ENCODE measurements at places on chromosomes 1 and 21. TPM values are rescaled to one million over a fixed set of nuclear protein-coding genes. Genes with fewer than 3 reads are reported as not detected.

DNA sequence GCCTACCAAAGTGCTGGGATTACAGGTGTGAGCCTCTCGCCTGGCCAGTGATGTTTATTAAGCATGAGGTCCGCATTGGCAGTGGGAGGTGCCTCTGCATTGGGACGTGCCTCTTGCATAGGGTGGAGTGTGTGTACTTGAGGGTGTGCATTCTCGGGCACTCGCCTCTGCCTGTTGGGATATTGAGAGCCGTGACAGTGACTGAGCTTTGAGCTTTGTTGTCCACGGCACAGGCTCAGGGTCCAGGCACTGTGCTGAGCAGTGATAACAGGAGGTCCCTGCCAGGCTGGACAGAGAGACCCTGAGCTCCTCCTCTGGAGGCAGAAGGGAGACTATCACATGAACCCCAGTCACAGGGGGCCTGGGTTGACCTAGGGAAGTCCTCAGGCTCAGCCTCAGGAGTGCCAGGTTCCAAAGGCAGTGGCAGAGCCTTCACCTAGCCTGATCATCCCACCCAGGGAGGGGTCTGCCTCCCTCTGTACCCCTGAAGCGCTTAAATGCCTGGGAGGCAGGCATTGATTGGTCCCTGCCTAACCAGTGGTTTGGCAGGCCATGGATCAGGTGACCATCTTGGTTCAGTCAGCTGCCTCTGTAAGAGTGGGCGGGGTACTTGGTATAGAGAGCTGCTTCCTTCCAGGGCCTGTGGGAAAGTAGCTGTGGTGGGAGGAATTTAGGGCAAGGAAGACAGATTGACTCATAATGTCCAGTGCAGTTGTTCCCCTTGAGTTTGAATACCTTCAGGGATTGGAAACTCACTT is 213.8 kb upstream of the TMEM51 start:
- H3K4me1 ChIP-seq: no peaks in the 10 kb centered on the region
- H3K36me3 ChIP-seq: no peaks in the 10 kb centered on the region
- peaks cover 2% of the 10 kb centered on the region for H3K27me3 ChIP-seq
- DNase-seq: no peak
- no peak overlapping the region for H3K27ac ChIP-seq

DNA sequence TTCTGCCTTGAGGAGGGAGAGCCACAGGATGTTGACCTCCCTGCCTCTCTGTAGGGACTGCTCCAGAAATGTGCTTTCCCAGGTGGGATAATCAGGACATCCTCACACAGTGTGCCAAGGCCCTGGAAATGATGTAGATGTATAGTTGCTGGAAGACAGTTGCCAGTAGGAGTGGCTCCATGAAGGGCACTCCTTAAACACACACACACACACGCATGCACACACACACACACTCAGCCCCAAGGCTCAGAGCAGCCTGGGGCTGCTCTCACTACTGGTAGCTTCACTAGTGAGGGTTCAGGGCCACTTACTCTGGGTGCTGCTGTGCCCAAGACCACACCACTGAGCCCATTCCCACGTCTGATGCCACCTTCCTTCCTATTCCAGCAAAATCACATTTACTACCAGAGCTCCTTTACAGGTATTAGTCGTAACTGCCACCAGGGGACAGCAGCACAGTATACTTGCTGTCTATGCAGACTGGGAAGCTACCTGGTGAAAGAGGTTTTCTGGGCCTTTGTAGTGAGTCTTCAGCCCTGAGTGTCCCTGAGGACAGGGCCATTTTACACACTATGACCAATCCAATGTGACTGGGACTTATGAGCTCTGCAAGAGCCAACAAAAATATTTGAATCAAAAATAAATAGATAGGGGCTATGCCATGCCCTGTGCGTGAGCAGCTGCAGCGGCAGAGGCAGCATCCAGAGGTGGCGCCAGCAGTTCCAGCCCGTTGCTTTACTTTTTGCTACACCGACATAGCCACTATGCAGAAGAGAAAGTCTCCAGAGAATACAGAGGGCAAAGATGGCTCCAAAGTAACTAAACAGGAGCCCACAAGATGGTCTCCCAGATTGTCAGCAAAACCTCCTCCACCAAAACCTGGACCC is 15.0 kb downstream of the CRNN start:
- no peak overlapping the region for H3K4me3 ChIP-seq
- H3K27me3 ChIP-seq: peaks cover 15% of the 10 kb centered on the region
- no peak overlapping the region for H3K27ac ChIP-seq
- no peak for DNase-seq
- H3K4me1 ChIP-seq: no peaks in the 10 kb centered on the region
- no peaks in the 10 kb centered on the region for H3K36me3 ChIP-seq

DNA sequence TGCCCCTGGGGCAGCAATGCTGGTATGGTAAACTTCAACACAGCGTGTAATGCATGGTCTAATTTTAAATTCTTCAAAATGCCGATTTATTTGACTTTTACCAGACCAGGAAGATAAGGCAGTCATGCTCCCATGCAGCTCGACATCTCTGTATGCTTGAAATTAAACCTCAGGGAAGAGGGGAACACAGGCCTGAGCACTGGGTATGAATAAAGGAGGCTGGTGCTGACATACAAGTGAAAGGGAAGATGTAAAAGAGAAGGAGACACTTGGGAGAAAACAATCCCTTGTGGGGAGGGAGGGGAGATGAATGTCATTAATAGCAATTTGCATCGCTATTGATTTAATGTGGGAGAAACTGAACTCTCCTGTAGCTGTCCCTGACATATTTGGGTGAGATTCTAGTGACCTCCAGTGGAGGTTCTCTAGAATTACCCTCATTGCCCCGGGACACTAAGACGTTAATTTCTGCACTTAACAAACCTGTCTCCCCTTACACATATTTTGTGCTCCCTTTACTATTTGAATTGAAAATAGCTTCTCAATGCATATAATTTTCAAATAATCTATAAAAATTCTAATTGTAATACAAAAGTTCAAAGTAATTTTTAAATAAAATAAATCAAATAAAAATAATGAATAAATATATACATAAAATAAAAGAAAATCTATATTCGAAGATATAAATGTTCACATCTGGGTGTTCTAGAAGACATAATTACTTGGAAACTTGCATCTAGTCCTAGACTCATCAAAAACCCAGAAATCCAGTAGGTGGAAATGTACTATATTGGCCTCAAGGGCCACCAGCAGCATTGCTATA is 283.1 kb downstream of the LMX1A start:
- no peaks in the 10 kb centered on the region for H3K4me1 ChIP-seq
- no peak overlapping the region for H3K4me3 ChIP-seq
- H3K27me3 ChIP-seq: no peaks in the 10 kb centered on the region
- H3K27ac ChIP-seq: no peak overlapping the region
- no peak for DNase-seq

DNA sequence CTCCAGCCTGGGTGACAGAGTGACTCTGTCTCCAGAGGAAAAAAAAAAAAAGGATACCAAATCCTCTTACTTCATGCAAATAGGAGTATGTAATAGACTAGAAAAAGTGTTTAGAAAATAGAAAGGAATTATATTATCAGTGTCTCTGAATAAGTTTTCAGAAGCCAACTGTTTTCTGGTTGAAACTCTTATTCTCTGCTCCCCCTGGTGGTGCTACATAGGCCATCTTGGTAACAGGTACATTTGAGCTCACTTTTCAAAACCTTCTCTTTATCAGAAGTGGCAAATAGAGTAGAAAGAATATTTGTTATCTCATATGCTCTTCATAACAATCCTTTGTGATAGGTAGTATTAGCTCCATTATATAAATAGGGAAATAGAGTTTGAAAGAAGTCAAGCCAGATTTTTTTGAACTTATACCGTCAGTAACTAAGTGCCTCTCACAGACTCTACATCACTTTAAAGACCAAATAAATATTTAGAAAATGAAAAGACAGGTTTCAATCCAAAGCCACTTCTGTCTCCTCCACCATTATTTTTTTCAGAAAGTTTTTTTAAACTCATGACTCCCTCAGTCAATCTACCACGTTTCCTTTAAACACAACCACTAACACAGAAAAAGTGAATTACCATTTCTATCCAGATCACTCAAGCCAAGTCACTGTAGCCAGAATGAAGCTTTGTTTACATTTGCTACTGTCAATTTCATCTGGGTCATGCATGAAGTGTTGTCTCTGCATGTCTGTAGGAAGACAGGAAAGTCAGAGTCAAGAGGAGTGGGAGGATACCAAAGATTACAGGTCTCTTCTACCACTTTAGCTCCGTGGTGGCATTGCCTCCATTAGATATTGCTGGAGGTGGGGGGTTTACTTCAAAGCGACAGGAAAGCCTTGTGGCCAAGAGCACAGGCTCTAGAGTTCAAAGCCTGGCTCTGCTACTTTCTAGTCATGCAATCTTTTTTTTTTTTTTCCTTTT is 45.6 kb downstream of the IL23R start:
- peaks cover 23% of the 10 kb centered on the region for H3K36me3 ChIP-seq
- no peak for DNase-seq
- H3K27ac ChIP-seq: peak overlapping the region; percentile 83
- H3K4me1 ChIP-seq: peaks cover 74% of the 10 kb centered on the region
- peak overlapping the region; percentile 15 for H3K4me3 ChIP-seq
- H3K27me3 ChIP-seq: no peaks in the 10 kb centered on the region

- DNase-seq: no peak
- no peaks in the 10 kb centered on the region for H3K36me3 ChIP-seq
- peaks cover 5% of the 10 kb centered on the region for H3K27me3 ChIP-seq
- no peak overlapping the region for H3K27ac ChIP-seq
These were observed 57.0 kb downstream of the PTGER3 start for GRCh38 chr1:70990469-70991253.

DNA sequence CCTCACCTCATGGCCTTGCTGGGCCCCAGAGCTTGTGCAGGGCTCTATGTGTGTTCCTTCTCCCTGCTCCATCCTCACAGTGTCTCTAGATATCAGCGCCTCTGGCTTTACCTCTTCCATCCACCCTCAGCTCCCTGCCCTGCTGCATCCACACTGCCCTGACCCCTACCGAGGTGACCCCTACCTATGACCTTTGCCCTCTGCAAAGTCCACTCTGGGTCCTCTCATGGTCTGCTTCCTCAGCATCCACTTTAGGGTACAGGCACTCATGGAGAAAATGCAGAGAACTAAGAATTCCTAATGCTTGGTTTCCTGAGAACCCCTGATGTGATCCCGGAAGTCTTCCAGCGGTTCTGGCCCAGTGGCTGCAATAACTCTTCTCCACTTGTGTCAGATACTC is 46.9 kb upstream of the PAXBP1 start:
- H3K27ac ChIP-seq: no peak overlapping the region
- peaks cover 9% of the 10 kb centered on the region for H3K27me3 ChIP-seq
- no peak for DNase-seq
- H3K36me3 ChIP-seq: no peaks in the 10 kb centered on the region

TNFRSF9 gene
- total RNA-seq: 57.0 TPM
